ENCODE measurements at places on chromosomes 16 and 17.

- DNase-seq = peak; percentile 27
Observed at GRCh38 chr17:21214777-21215541, 998 bp upstream of the TMEM11 start.

- DNase-seq = peak; percentile 52
Observed at GRCh38 chr17:39553341-39553945, 54.3 kb downstream of the NEUROD2 start.

DNA sequence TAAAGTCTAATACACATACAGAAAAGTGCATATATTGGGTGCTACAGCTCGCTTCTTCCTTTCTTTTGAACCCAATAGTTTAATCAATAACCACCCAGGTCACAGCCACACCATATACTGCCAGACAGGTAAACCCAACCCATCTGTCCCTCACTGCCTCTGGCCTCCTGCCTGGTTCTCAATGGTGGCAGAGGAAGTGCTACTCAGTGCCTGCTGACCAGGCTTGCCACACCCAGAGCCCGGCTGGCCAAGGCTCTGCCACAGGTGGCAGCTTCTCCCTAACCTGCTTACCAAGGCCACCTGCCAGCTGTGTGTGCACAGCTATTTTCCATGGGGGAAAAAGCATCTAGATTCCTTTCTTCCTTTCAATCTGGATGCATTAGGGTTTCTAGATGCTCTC, 584 bp downstream of the PMP22 start:
- no peak for DNase-seq

GRCh38 chr17:9024497-9024896, 3.2 kb downstream of the NTN1 start:
- DNase-seq = no peak

- peak; percentile 79 for DNase-seq
Observed at GRCh38 chr17:9971991-9972390, 66.9 kb upstream of the RCVRN start.

GRCh38 chr16:77790009-77790372, 1.6 kb downstream of the VAT1L start:
- DNase-seq = no peak

DNA sequence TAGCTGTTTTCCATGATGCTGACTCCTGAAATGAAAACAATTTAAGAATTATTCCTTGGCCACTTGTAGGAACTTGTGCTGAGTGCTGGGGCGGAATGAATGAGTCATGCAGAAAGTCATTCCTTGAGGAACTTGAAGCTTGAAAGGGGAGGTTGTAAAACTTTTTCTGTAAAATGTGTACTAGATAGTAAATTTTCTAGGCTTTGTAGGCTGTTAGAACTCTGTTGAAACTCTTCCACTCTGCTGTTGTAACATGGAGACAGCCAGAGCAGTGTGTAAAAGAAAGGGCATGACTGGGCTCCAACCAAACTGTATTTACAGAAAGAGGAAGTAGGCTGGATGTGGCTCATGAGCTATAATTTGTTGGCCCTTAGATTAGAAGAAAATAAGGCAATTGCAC, 46.1 kb downstream of the ABCA8 start:
- peak; percentile 83 for DNase-seq

DNA sequence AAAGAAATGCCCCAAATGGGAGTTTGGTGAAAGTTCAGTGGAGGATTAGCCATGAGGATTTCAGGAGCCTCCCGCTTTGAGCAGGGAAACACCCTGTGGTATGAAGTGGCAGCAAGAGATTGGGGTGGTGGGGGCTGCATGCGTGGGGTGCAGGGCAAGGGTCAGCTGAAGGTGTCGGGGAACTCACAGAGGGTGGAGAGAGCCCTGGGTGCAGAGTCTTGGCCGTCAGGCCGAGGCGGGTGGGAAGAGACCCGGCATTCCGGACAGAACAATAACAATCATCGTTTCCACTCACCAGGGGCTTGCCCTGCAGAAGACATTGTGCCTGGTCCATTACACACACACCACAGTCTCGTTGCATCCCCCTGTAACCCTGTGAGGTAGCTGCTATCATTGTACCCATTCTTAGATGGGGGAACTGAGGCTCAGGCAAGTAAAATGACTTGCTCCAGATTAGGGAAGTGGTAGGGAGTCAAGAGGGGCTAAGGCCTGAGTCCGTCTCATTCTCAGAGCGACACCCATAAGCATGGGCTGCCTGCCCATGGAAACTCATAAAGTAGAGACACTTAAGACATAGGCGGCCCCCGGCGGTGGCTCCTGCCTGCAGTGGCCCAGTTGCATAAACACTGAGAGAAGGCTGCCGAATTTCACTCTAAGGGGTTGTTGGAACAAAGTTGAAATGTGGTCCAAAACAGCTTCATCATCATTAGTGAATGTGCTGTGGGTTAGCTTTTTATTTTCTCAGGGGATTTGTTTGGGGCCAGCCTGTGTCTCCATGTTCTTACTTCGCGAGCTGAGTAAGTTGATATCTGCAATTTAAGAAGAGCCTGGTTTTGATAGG, 93.3 kb downstream of the CMIP start:
- DNase-seq = no peak

DNA sequence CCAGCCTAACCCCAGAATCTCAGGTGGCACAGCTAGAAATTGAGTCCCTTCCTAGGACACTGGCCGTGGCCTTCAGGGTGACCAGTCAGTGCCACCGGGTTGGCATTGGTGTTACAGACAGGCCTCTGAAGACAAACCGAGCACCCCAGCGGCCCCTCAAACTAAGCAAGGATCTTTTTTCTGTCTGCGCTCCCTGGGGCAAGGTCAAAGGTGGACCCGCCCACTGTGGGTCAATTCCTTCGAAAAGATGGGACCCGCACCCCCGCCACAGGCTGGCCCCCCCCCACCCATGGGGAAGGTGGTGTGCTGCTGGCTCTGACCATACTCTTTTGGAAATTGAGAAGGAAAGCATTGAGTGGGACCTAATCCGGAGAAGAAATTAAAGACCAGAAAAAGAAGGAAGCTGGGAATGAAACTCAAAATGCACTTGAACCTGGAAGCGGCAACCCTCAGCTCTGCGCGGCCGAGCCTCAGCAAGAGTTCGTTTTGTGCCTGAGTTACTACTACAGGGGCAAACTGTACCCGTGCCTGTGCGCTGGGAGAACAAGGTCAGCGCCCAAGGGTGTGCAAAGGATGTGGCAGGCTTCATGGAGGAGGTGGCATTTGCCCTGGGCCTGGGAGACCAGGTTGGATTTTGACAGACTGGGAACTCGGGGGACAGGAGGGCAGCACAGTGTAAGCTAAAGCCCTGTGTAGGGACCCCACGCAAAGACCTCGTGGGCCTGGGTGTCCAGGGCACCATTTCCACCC, 20.4 kb downstream of the TMC6 start:
- DNase-seq = no peak

DNA sequence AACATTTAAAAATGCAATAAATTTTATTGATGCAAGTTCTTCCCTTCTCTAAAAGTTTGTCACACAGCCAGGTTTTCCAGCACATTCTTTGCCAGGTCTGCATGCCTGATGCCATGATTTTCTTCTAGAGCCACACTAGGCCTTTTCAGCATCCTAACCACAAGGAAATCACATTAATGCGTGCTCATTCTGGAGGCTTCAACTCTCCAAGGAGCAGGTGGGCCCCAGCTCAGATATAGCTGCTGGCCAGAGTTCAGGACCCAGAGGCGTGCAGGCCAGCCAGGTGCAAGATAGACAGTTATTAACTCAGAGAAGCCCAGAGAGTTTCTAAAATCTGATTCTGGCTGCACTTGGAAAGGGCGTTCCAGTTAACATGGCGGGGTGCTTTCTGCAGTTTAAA, 124.5 kb upstream of the MAF start:
- no peak for DNase-seq

GRCh38 chr17:57463103-57463885, 207.0 kb downstream of the MSI2 start:
- peak; percentile 78 for DNase-seq

DNA sequence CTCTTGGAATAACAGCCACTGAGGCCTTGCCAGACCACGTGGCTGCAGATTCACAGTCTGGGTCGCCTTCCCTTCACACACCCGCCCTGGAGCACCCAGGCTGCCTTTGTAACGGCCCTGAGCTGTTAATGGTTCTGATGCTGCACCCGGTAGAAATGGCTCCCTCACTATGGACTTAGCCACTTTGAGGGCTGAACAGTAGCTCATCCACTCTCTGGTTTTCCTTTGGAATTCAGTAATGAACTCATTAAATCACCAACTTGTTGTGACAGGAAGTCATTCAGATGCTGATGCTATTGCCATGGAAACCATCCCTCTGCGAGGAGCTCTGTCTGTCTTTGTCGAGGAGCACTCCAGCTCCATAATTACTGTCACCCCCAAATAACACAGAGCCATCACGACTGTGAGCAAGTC, 59.2 kb downstream of the CDK5R1 start:
- DNase-seq = no peak

DNA sequence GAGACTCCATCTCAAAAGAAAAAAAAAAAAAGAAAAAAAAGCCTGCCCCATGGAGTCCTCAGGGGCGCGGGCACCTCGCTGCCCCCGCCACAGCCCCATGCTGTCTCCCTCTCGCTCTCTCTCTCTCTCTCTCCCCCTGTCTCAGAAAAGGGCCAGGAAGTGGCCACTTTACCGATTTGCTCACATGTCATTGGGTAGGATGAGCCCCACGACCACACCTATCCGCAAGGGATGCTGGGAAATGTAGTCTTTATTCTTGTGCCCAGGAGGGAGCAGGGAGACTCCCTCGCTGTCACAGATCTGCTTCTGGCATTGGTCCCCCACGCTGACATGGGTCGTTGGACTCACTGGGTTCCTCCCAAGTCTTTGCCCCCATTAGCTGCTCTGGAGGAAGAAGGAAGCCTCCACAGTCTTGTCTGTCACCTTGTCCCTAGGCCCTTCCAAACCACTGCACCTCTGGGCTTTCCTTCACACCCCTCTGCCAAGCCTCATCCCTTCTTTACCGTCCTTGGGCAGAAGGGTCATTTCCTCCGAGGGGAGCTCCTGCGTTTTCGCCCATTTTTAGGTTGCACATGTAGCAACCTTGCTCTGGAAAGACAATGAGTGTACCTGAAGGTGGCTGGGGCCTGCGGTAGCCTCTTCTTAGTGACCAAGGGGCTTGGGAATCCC, 6.9 kb upstream of the GJD3 start:
- DNase-seq = no peak

DNA sequence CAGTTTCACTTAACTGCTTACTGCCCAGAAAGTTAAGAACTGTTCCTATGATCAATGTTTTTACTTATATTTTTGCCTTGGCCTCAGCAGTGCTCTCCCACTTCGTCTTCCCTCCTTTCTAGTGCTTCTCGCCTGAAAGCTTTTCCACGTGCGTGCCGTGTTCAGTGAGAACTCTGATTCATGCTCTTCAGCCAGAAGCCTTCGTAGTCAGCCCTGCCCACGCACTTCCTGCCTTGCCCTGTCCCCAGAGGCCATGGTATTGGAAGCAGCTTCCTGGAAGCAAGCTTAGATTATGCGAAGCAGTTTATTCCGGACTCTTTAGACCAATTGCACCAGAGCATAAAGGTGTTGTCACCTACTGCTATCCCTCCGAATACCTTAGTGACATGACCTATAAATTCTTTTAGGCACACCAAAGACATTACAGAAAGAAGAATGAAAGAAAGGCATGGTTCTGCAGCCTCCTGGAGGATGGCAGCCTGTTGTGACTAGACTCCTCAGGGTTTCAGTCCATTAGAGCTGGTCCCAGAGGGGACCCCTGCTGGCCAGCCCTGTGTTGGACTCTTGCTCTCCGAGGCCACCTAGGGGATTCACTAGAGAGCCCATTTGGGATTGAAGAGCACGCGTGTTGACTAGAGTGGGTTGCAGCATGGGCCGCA, 105.2 kb downstream of the RPTOR start:
- DNase-seq = peak; percentile 90

DNA sequence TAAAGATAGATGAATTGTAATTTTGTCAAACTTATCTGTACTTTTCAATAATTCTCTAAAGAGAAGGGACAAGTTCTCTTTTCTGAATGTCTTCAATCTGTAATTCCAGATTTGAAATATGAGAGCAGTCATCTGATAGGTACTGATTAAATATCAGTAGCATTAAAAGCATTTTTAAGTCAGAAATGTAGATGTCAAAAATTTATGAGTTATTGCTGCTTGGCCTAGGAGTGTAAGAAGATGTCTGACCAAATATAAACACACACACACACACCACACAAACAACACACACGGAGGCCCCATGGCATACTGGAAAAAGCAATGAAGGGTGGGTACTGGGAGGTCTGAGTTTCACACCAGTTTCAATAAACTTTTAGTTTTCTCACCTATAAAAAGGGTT, 2.4 kb upstream of the TOB1 start:
- DNase-seq = no peak

DNA sequence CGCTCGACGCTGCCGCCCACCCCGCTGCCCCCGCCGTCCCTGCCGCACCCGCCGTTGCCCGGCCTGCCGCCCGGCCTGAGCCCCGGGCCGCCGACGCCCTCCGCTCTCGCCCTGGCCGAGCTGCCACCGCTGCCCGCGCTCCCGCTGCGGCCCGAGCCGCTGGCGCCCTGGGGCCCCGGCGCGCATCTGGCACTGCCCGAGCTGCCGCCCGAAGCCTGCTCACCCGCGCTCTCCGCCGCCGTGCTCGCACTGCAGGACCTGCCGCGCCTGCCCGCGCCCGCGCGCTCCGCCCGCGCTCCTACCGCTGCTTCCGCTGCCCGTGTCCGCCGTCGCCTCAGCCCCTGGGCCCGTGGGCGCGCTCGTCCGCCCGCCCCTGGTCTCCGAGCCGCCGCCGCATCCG, 8.4 kb upstream of the CLDN9 start:
- DNase-seq = no peak

- DNase-seq = no peak
Observed at GRCh38 chr16:13961099-13961811, 41.3 kb downstream of the ERCC4 start.

- peak; percentile 61 for DNase-seq
Observed at GRCh38 chr17:70187383-70187782, 18.1 kb downstream of the KCNJ2 start.

- DNase-seq = no peak
Observed at GRCh38 chr16:4796982-4797804, 2.0 kb downstream of the SMIM22 start.

- DNase-seq = no peak
Observed at GRCh38 chr16:3889059-3889458, 8.5 kb upstream of the CREBBP start.

GRCh38 chr16:49189286-49189685, 92.4 kb downstream of the CBLN1 start:
- DNase-seq = no peak

DNA sequence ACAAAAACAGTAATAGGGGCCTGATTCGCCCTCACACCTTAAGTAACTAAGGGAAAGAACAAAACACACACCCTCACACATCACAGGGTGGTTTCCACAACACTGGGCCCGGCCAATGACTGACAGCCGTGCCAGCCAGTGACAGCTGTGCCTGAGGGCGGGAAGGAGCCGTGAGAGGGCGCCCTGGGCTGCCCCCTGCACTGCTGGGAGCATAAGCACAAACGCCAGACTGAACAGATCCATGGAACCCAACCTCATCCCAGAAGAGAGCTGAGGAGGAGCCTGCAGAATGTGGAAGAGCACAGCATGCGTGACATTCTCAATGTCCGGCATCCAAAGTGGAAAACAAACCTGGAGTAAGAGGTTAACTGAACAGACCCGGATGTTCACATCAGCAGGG, 16.0 kb downstream of the CSNK1D start:
- DNase-seq = peak; percentile 62
